ENCODE measurements at places on chromosomes 11 and 22.

GRCh38 chr22:43704051-43704450, 108.1 kb downstream of the EFCAB6 start:
- DNase-seq, result no peak

DNA sequence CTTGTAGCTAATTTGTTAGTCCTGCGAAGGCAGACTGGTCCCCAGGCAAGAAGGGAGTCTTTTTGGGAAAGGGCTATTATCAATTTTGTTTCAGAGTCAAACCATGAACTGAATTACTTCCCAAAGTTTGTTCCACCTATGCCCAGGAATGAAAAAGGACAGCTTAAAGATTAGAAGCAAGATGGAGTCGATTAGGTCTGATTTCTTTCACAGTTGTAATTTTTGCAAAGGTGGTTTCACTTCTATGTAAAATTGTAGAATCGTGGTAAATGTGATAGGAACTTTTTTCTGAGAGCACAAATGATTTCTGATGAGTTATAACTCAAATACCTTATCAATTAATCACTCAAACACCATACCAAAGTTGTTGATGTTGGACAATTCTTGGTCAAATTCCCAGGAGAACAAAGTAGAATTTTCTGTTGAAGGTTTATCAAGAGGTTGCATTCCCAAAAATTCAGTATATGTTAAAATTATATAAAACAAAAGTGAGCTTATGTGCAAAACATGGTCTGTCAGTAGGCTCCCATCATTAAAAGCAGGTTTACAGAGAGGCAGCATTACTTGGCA, 2.9 kb upstream of the CTSC start:
- DNase-seq, result no peak

DNA sequence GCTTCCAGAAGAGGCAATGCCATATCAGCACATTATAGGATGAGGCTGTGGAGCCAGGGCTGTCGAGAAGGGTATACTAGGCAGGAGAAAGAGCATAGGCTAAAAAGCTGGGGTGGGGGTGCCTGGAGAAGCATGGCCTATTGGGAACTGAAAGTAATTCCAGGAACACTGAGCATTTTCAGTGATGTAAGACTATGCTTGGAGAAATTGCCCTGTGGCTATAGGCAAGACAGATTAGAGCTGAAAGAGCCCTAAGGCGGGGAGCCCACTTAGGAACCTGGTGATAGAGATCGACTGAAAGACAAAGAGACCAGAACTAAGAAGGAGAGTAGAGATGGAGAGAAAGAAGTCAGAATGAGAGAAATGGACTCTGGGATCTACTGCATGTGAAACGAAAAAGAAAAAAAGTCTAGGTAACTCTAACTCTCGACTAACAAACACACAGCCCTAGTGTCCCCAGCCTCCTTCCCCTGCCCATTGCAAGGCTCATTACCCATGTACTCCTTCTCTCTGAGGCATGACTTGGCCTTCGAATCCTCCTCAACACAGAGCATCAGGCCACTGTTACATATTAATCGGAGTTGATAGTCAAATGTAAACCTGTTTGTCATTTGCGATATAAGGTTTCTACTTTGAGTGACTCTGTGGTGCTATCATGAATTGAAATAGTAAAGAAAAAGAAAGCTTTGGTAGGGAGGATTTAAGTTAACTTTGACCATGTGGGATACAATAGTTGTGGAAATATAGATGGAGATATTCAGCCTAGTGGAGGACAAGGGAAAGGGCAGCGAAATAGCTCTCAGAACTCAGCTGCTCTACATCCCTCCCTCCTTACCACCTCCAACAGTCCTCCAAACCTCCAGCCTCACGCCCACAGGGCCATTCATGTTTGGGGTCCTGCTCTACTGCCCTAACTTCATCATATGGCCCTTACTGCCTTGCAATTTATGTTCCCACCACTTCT, 52.3 kb upstream of the BMAL1 start:
- no peak for DNase-seq

DNA sequence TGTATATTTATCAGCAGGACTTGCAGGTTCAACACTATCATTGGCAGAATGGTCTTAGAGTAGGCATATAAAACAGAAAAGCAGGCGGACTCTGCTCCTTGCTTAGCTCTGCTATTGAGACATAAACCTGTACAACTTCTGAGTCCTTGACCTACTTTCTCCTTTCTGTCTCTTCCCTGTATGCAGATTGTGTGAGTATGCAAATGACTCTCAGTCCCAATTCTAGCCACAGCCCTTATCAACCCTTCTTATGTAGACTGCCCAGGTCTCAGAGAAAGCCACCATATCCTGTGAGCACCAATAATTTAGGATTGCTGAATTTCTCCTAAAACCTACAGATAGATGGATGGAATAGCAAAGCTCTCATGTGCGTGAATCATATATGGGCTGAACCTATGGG, 367.6 kb upstream of the DDI1 start:
- DNase-seq, result no peak

GRCh38 chr11:19072464-19072863, 11.9 kb upstream of the MRGPRX2 start:
- DNase-seq, result no peak

DNA sequence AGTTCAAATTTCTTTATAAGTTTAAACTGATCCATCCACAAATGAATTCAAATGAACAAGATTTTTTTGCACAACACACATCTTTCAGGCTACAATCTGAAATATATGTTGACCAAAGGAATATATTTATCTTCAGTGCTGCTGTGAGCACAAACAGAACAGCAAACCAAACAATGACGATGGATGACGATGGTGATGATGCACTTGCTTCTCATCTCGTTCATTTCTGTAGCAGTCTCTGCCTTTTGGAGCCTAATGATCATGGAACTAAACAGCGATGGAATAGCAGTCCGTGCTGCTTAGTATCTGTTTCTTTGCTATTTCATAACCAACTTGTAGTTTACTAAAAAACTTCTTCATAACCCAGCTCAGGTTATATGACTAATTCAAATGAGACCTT, 220.7 kb upstream of the BLID start:
- no peak for DNase-seq

GRCh38 chr11:58133309-58134076, 8.2 kb upstream of the OR9I1 start:
- no peak for DNase-seq

DNA sequence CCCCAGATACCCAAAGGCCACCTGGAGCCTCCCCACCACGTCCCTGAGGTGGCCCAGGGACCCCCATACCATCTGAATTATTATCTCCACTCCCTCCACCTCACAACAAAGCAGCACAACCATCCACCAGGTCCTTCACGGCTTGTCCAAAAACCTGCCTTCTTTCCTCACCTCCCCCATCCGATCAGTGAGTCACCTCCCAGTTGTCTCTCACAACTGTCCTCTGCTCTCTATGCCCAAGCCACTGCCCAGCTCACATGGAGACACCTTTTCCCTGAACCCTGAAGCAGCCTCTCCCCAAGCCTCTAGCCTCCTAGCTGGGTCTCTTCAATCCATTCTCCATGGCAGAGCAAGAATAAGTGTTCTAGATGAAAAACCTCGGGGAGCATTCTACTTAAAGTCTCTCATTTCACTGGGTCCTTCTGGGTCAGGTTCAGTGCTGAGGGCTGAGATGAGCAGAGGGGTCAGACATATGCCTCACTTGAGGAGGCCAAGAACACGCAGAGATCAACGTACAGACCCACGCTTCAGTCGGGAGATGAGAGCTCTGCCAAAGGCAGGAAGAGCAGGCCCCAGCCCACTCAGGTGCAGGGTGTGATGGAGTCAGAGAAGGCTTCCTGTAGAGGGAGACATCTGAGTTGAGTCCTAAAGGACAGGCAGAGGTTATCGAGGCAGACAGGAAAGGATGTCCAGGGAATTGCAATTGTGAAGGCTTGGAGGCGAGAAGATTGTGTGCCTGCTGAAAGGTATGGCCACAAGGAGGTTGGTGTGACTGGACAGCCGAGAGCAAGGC, 74.7 kb downstream of the PDE2A start:
- DNase-seq, result no peak

- no peak for DNase-seq
These were observed 2.1 kb downstream of the LPXN start for GRCh38 chr11:58573451-58574104.

- peak; percentile 82 for DNase-seq
These were observed 41.8 kb downstream of the TST start for GRCh38 chr22:36977401-36977861.

- no peak for DNase-seq
These were observed 982 bp upstream of the SHANK3 start for GRCh38 chr22:50671641-50672040.

DNA sequence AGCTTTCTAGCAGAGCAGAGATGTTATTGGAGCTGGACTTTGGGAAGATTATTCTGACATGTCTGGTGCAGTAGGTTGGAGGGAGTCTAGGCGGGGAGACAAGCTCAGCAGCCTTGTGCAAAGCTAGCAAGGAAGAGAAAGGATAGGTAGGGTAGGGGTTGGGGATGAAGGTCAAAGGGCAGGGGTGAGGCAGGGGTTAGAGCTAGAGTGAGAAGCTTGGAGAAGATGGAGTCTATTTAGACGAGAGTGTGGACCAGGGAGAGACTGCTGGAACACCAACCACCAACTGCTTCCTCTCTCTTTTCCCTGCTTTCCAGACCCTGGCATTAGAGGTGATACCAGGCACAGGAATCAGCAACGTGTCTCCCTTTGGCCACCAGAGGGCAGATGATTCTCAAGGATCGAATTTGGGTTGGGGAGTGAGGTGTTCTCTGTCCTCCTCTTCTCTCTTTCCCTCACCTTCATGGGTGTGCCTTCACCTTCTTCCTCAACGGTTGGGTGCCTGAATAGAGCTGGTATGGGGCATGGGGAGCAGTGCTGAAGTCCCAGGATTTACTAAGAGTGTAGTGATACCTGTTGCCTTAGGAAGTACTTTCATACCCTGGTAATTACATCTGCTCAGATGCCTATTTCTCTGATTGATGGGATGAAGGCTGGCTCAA, 1.8 kb upstream of the MARK2 start:
- peak; percentile 48 for DNase-seq

GRCh38 chr11:34634694-34635062, 13.8 kb downstream of the EHF start:
- no peak for DNase-seq

DNA sequence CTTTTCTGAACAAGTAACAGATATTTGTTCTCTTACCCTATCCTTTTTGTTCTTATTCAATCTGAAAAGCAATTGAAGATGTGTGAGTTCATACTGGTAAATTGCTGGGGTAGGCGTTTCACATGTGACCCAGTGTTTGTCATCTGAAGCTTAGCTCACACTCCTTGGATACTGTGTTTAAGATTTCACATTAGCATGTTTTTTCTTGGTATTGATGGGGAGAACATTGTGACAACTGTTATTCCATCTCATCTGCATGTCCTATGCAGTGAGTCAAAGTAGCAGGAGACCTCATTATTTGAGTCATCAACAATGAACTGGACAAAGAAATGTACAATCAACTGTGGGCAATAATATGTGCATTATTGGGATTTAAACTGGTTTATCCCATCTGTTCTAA, 691.6 kb upstream of the ANO5 start:
- DNase-seq, result no peak

- no peak for DNase-seq
These were observed 1.1 kb downstream of the TLCD5 start for GRCh38 chr11:120326228-120326627.

DNA sequence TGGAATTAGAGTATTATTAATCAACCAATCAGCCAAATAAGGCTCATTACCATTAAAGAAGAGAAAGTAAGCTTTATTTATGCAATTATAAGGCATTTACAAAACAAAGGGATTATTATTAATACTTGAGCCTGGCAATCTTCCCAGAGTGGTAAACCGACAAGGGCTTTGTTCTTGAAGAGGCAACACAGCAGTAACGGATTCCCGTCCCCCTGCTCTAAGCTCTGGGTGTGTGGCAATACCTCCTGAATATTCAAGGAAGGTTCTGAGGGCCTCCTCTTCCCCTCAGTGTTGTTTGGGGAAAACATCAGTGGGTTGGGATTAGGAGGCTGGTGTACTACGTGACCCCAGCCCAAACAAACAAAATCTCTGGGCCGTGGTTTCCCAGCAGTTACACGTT, 176.5 kb downstream of the TENM4 start:
- no peak for DNase-seq

GRCh38 chr11:62393735-62394134, 25.1 kb upstream of the SCGB1A1 start:
- DNase-seq, result no peak

- no peak for DNase-seq
These were observed 64.5 kb downstream of the MPPED1 start for GRCh38 chr22:43476341-43476740.

- DNase-seq, result peak; percentile 30
These were observed 9.6 kb downstream of the CHST1 start for GRCh38 chr11:45655831-45656230.

- DNase-seq, result no peak
These were observed 6.3 kb downstream of the OR10V1 start for GRCh38 chr11:59707371-59707770.

GRCh38 chr22:45599836-45600577, 71.6 kb upstream of the ATXN10 start:
- no peak for DNase-seq

- DNase-seq, result no peak
These were observed 966 bp downstream of the SMTN start for GRCh38 chr22:31081963-31082605.

DNA sequence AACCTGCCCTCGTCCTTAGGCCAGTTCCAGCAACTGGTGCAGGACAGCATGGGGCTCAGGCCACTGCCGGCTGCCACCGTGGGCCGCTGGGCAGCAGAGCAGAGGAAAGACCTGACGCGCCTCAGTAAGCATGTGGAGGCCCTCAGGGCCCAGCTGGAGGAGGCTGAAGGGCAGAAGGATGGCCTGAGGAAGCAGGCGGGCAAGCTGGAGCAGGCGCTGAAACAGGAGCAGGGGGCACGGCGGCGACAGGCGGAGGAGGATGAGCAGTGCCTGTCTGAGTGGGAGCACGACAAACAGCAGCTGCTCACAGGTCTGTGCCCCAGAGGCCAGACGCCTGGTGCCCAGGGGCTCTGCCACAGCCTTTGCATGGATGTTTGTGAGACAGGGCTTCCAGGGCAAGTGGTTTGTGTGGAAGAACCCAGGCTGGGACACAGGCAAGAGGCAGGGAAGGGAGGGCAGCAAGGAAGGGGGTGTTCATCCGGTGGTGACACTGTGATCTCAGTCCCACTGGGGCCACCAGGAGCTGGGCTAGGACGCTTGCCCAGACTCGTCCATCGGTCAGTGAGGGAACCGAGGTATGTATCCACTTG, 13.9 kb downstream of the CCDC157 start:
- no peak for DNase-seq

GRCh38 chr11:33411751-33412150, 154.6 kb downstream of the HIPK3 start:
- DNase-seq, result no peak

Data from naive thymus-derived CD8-positive, alpha-beta T cell (primary cell).